ENCODE measurements at places on chromosomes 1 and 21. TPM values are rescaled to one million over a fixed set of nuclear protein-coding genes. Genes with fewer than 3 reads are reported as not detected.

IL19 gene
- total RNA-seq: not detected

S100A3 gene
- total RNA-seq: 22.0 TPM

RYR2 gene
- total RNA-seq: not detected

NTPCR gene
- 15.8 TPM for total RNA-seq

PADI4 gene
- not detected for total RNA-seq

PRR9 gene
- not detected for total RNA-seq

CLCNKA gene
- not detected for total RNA-seq

GJA9 gene
- total RNA-seq: not detected

SPSB1 gene
- total RNA-seq: 17.6 TPM

RAP1A gene
- 12.1 TPM for total RNA-seq

LGR6 gene
- total RNA-seq: not detected

ACBD3 gene
- 52.6 TPM for total RNA-seq

C1orf56 gene
- 2.2 TPM for total RNA-seq

ATP8B2 gene
- total RNA-seq: 149 TPM

MEGF6 gene
- total RNA-seq: 1.1 TPM

SLC6A9 gene
- total RNA-seq: 1.2 TPM

DPYD gene
- total RNA-seq: 76.4 TPM

CD1C gene
- total RNA-seq: not detected

ITGB2 gene
- total RNA-seq: not detected

PLPP3 gene
- 251 TPM for total RNA-seq

MTX1 gene
- 40.7 TPM for total RNA-seq

CFAP141 gene
- not detected for total RNA-seq

ROR1 gene
- 41.2 TPM for total RNA-seq

ASPM gene
- total RNA-seq: 39.3 TPM

NCMAP gene
- not detected for total RNA-seq

KCNJ15 gene
- 16.6 TPM for total RNA-seq

PALMD gene
- 0.37 TPM for total RNA-seq

LRRC47 gene
- 27.2 TPM for total RNA-seq

ZMYND12 gene
- 0.39 TPM for total RNA-seq

LCE2B gene
- not detected for total RNA-seq

CNIH3 gene
- 62.4 TPM for total RNA-seq

SPRR2E gene
- total RNA-seq: not detected

FCGR3A gene
- not detected for total RNA-seq

TTLL10 gene
- total RNA-seq: not detected

TDRD5 gene
- not detected for total RNA-seq

HORMAD1 gene
- not detected for total RNA-seq

Data from subcutaneous preadipocyte (primary cell).